ENCODE measurements at places on chromosomes 6 and 20. TPM values are rescaled to one million over a fixed set of nuclear protein-coding genes. Genes with fewer than 3 reads are reported as not detected.
A peak's percentile ranks its signal among the peaks of the same experiment; 100 is the strongest.

L3MBTL1 gene
- total RNA-seq = 4.0 TPM

ARMH2 gene
- total RNA-seq = not detected

SPEF1 gene
- not detected for total RNA-seq

GPR63 gene
- total RNA-seq = 0.57 TPM

CEBPB gene
- 32.8 TPM for total RNA-seq

GRCh38 chr6:97440590-97441176 lies 157.7 kb upstream of the MMS22L start:
- DNase-seq = no peak

- DNase-seq = no peak
Observed at GRCh38 chr6:136330634-136331033, 41.0 kb upstream of the BCLAF1 start.

DNA sequence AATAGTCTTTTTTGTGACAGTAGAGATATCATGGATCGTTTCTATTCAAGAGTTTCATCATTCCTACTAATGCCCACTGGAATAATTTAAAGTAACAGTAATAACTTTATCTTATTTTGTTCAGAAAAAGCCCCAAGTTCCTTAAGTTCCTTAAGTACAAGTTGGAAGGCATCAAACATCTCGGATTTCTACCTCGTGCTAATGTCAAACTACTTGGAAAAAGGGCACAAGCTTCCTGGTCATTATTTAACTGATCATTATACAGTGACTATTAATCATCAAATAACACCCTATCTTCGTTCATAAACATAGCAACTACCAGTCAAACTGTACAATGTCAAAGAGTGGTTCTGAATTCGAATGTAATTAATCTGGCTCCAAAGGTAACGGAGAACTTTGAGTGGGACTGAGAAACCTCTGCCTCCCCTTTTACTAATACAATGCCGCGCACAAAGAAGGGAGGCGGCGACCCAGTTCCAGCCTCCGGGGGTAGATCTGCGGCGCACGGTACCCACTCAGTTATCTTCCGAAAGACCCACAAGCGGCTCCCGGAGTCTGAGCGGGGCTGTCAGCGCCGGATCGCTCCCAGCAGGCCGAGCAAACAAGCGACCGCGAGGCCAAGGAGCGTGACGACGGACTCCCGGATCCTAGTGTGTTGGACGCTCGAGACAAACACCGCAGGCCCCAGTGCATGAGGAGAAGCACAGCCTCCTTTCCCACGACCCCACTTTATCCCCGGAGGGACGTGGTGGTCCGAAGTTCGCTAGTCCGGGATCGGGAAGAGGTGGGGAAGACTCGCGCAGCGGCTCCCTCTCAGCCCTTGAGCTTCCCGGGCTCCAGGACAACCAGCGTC lies 716 bp downstream of the SHPRH start:
- peak; percentile 31 for DNase-seq

GRCh38 chr6:169868458-169868857 lies 117.0 kb downstream of the ERMARD start:
- DNase-seq = peak; percentile 40

GRCh38 chr20:46268131-46268614 lies 40.1 kb downstream of the CDH22 start:
- no peak for DNase-seq

ADTRP gene
- 11.6 TPM for total RNA-seq

DNA sequence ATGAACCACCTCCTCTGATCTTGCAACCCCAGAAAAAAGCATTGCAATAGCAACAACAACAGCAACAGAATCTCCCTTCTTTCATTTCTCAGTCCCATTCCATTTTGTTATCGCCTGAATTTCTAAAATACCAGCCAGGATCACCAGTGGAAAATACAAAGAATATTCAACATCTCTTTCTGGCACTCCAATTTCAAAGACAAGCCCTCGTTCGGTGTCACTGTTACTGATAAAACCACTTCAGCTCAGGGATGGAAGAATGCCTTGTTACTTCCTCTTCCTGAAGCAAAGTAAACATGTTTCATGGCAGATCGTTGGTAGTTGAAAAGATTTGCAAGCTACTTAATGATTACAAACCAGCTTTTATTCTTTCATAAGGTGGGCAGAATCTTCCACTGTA lies 94.0 kb upstream of the SPTLC3 start:
- no peak for DNase-seq

ENPP5 gene
- not detected for total RNA-seq

DNA sequence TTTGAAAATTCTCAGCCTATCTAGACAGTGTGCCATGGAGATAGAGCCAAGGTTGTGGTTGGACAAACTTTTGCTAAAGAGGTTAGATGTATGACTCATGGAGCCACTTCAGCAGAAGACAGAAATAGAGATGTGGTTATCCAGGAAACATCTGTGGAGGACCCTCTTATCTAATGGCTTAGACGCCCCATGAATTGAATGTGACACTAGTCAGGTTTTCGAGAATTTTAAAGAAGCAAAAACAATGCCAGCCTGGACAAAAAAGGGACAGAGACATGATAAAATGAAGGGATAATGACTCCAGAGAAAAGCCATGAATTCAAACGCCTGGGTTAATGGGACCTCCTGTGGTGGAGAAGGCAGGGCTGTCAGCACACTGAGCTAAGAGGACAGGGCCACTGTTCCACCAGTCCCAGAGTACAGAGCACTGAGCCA lies 280.5 kb downstream of the CLVS2 start:
- no peak for DNase-seq

DNA sequence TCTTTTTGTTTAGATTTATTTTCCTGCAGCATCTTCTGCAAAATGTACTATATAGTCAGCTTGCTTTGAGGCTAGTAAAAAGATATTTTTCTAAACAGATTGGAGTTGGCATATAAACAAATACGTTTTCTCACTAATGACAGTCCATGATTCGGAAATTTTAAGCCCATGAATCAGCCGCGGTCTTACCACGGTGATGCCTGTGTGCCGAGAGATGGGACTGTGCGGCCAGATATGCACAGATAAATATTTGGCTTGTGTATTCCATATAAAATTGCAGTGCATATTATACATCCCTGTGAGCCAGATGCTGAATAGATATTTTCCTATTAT lies 3.2 kb downstream of the FOXC1 start:
- DNase-seq = no peak

DNA sequence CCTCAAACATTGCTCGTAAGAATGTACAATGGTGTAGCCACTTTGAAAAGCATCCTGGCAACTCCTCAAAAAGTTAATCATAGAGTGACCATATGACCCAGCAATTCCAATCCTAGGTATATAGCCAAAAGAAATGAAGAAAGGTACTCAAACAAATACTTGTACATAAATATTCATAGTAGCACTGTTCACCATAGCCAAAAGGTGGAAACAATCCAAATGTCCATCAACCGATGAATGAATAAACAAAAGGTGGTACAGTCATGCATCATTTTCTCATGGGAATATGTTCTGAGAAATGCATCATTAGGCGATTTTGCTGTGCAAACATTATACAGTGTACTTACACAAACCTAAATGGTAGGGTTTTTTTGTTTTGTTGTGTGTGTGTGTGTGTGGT lies 74.4 kb upstream of the TBC1D7 start:
- DNase-seq = no peak

DNA sequence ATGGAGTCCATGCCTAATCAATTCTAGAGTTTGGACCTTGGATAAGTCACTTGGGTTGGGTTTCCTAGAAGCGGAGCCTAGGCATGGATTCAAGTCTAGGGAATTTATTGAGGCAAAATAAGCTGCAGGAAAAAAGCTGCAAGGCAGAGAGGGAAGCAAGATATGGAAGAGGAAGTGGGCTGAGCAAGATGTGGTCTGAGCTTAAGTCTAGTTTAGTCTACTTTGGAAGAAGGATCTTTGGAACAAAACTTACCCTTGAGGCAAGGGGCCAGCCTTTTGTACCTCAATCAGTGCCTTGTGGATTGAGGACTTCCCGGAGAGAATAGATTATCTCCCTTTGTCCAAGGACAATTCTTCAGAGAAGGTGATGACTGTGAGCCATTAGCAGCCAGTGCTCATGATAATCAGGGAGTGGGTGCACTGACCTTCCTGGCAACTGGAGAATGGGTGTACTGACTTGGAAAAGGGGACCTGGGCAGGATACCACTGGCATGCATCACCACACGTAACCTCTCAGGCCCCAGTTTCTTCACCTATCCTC lies 10.9 kb downstream of the ZSCAN9 start:
- DNase-seq = no peak

ZFP57 gene
- not detected for total RNA-seq

ADGB gene
- total RNA-seq = not detected

GRCh38 chr6:8321671-8322404 lies 113.5 kb downstream of the SLC35B3 start:
- DNase-seq = no peak

DNA sequence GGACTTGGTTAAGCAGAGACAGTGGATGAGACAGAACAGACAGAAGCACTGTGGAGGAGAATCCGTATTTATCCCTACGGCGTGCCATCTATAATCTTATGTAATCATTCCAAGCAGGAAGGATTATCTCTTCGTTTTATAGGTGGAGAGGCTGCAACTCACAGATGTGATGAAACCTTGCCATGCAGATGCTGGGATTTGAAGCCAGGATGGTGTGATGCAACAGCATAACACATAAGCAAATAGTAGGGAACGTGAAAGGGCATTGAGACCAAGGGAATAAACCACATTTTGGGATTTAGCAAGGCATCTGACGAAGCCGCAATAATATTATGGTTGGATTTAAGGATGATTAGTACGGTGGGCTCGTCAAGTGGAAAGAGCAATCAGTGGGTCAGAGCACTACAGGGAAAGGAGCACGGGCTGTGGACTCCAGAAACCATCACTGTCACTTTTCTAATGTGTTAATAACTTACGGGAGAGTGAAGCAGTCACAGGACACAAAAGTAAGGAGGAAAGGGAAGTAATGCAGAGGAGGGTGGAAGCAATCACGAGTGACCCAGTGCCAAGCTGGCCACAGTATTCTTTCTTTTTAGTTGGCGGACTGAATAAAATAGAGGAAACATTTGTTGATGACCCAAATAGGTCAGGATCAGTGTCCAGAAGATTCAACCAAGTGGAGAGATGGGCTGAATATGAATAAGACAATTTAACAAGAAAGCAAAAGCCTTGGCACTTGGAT lies 119.6 kb upstream of the EDN1 start:
- DNase-seq = no peak

GRCh38 chr6:137076277-137077068 lies 31.7 kb upstream of the IL20RA start:
- peak; percentile 31 for DNase-seq

CTAGE9 gene
- not detected for total RNA-seq

DNA sequence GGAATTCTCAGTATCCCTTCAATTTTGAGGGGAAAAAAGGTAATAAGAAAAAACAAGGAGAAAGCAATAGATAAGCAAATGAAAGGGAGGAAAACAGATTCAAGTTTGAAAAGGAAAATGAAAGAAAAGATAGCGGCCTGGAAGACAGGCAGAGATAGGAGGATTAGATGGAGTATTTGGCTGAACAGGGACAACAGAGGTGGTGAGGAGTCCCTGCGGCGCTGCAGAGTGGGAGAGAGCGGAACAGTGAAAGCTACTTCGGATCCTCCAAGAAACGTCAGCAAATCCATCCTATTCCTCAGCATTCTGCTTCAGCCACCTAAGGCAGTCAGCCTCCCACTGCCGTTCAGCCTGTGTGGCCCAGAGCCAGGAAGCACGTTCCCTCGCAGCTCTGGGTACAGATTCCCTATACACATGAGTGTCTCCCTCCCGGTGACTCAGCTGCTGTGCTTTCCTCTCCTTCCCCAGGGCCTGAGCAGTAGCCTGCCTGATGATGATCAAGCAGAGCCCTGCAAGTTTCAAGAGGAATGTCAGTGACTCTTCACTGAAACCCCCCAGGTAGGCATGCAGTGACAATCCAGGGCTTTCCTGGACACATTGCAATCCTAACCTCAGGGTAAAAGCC lies 43.4 kb upstream of the CDYL start:
- no peak for DNase-seq

SLC22A16 gene
- total RNA-seq = not detected

MTCH1 gene
- total RNA-seq = 104 TPM

ADAM33 gene
- not detected for total RNA-seq

- no peak for DNase-seq
Observed at GRCh38 chr6:75117701-75118100, 88.2 kb downstream of the COL12A1 start.

TNFRSF6B gene
- 0.47 TPM for total RNA-seq

GRCh38 chr20:23399568-23400241 lies 21.6 kb downstream of the NAPB start:
- no peak for DNase-seq

IMPG1 gene
- total RNA-seq = not detected

GNAS-AS1 gene
- 0.38 TPM for total RNA-seq

GRCh38 chr20:2902291-2902690 lies 29.0 kb downstream of the PTPRA start:
- no peak for DNase-seq

SLC13A3 gene
- 0.08 TPM for total RNA-seq

DNA sequence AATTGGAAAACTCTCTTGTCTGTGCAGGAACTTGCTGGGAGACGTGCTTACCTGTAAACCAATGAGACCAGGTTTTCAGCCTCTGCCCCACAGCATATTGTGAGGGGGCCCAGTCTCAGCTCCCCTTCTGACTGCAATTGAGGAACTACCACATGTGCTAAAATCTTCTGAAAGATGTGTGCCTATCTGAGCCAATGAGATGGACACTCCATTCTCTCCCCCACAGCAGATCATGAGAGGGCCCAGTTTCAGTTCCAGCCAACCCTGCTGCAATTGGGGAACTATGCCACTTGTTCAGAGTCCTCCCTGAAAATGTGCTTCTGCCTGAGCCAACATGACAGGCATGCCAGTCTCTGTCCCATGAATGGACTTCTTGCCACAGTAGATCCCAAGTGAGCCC lies 20.9 kb upstream of the PI3 start:
- DNase-seq = no peak

GRCh38 chr20:50110141-50111047 lies 2.6 kb downstream of the UBE2V1 start:
- no peak for DNase-seq

DNA sequence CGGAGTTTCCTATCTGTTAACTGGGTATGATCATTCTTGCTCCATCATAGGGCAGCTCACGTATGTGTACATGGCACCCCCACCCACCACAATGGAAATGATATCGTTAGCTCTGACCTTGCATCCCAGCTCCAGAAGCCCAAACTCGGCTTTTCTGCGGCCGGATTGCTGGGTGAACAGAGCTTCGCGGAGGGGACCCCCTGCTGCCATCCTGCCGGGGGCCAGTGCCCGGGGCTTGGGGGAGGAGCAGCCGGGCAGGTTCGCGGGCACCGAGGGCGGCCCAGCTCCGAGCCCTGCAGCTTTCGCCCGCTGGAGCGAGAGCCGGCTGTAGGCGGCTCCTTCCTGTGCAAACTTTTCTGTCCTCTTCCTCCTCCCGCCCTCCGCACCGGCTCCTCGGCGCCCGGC lies 24.9 kb upstream of the FUCA2 start:
- peak; percentile 27 for DNase-seq

ECHDC1 gene
- total RNA-seq = 80.3 TPM

All from activated T-cell treated with anti-CD3 and anti-CD28 coated beads, Interleukin-2, amount 50 U/mL, for 4 hours (primary cell).